ENCODE measurements at places on chromosomes 2 and 18. TPM values are rescaled to one million over a fixed set of nuclear protein-coding genes. Genes with fewer than 3 reads are reported as not detected.

DNA sequence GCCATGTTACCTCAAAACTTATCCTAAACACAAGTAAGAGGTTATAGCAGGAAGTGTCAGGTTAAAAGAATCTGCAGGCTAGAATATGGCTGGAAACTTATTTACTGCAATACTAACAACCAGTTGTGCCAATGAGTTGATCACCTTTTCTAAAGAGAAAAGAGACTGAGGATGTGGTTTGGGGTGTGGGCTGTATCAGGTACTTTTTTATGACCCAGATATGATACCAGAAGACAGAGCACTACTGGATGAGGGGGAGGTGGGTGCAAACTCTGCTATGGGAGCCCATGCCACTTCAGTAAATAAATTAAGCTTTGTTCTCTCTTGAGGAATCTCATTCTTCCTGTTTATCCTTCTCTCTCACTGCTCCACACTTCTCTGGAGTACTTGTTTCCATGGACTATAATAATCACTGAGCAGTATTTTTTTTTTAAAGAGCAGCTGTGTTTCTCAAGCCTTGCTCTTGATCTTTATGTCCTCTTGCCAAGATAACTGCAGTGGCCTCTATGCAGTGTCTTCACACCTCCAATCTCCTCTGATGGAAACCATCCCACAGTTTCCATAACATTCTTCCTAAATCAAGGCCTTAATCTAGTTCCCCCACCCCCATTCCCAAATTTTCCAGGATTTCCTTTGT is 51.2 kb upstream of the NOSTRIN start:
- no peaks in the 10 kb centered on the region for H3K36me3 ChIP-seq
- peaks cover 2% of the 10 kb centered on the region for H3K27me3 ChIP-seq
- no peak overlapping the region for H3K27ac ChIP-seq
- H3K4me3 ChIP-seq = no peak overlapping the region
- no peaks in the 10 kb centered on the region for H3K4me1 ChIP-seq

- DNase-seq = no peak
- H3K27ac ChIP-seq = no peak overlapping the region
- H3K4me3 ChIP-seq = no peak overlapping the region
- no peaks in the 10 kb centered on the region for H3K36me3 ChIP-seq
- no peaks in the 10 kb centered on the region for H3K27me3 ChIP-seq
These were observed 151.8 kb upstream of the NABP1 start for GRCh38 chr2:191526091-191526490.

- H3K27ac ChIP-seq = peak overlapping the region; percentile 81
- DNase-seq = no peak
- H3K27me3 ChIP-seq = peaks cover 2% of the 10 kb centered on the region
- peak overlapping the region; percentile 87 for H3K4me3 ChIP-seq
- H3K36me3 ChIP-seq = peaks cover 32% of the 10 kb centered on the region
These were observed 756 bp upstream of the OST4 start for GRCh38 chr2:27071990-27072830.

GRCh38 chr2:85503851-85504777 is 34.9 kb upstream of the MAT2A start:
- H3K4me3 ChIP-seq = peak overlapping the region; percentile 76
- peak overlapping the region; percentile 94 for H3K27ac ChIP-seq
- H3K27me3 ChIP-seq = no peaks in the 10 kb centered on the region

DNA sequence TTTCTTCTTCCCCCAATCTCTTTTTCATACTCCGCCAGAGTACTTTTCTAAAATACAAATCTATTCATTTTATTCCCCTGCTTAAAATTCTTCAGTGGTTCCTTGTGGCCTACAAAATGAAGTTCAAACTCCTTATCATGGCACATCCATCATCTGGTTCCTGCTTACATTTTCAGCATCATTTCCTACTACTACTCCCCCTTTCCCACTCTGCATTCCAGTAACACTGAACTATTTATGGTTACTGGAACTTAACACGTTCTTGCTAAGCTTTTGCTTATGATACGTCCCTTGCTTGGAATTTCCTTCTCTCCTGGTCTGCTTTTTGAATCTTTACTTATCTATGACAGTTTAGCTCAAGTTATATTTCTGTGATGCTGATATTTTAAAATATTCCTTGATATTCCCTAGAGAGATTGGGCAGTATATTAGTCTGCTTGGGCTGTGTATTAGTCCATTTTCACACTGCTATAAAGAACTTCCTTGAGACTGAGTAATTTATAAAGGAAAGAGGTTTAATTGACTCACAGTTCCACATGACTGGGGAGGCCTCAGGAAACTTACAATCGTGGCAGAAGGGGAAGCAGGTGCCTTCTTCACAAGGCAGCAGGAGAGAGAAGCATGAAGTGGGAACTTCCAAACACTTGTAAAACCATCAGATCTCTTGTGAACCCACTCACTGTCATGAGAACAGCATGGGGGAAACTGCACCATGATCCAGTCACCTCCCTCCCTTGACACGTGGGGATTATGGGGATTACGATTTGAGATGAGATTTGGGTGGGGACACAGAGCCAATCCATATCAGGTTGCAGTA is 53.2 kb downstream of the BMPR2 start:
- H3K27ac ChIP-seq = peak overlapping the region; percentile 71
- peaks cover 35% of the 10 kb centered on the region for H3K4me1 ChIP-seq
- peak overlapping the region; percentile 6 for H3K4me3 ChIP-seq
- no peaks in the 10 kb centered on the region for H3K27me3 ChIP-seq

DNA sequence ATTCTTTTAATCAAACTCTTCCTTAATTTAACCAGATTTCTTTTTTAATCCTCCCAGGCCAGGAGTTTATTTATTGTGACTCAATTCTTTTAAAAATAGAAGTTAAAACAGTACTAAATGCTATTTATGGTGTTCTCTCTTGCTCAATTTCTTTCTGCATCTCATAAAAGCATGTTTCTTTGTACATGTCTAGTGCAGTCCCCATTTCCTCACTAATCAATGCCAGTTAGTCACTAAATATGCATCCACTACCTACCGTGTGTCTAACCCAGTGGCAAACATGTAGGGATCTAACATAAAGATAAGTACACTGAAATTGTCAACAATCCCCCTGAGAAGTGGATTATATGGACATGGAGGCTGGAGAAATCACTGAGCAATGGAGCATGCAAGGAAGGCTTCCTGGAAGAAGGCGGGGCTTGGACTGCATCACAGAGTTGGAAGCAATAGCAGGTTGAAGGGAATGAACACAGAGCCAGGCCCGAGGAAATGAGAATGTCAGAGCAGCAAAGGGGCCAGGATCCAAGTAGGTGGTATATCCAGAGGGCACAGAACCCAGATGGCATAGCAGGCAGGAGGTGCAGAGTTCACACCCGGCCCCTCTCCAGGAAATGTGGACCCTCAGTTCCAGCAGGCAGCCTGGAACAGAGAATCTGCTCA is 105.3 kb upstream of the FOSL2 start:
- no peaks in the 10 kb centered on the region for H3K36me3 ChIP-seq
- peak; percentile 43 for DNase-seq
- H3K27ac ChIP-seq = peak overlapping the region; percentile 95
- peaks cover 4% of the 10 kb centered on the region for H3K27me3 ChIP-seq
- H3K4me3 ChIP-seq = peak overlapping the region; percentile 38

The ICOS gene
- not detected for total RNA-seq

The DDX18 gene
- 61.0 TPM for total RNA-seq

The KIF1A gene
- total RNA-seq = not detected

The RNF144A gene
- total RNA-seq = not detected
